ENCODE measurements at places on chromosomes 1 and 21.

DNA sequence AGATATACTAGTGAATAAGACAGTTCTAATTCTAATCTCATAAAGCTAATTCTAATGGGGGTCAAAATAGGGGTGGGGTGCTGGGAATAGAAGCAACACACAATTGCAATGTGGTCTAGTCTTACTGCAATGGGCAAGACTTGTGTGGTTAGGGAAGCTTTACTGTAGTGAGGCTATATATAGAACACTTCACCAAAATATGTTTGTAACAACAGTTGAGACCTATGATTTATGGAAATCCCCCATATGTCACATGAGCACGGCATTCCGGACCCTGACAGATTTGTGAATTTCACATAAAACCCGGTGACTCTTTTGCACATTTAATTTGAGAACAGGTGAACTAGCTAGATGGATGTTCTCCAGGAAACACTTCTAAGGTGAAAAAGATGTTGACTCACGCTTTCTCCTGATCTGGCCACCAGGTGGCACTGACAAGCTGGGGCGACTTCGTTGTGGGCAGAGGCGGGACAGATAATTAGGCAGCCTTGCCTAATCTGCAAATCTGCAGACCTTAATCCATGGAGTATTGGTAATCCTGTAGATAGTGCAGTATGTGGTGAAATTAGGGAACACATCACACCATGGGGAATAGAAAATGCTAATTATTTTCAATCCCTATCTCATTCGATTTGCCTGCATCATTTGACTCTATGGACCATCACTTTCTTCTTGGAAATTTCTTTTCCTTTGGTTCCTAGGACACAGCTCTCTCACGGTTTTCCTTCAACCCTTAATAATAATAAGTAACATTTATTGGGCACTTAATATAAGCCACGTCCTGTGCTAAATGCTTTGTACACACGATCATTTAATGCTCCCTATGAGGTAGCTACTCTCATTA lies 37.7 kb downstream of the KIAA0040 start:
- DNase-seq, result peak; percentile 52

DNA sequence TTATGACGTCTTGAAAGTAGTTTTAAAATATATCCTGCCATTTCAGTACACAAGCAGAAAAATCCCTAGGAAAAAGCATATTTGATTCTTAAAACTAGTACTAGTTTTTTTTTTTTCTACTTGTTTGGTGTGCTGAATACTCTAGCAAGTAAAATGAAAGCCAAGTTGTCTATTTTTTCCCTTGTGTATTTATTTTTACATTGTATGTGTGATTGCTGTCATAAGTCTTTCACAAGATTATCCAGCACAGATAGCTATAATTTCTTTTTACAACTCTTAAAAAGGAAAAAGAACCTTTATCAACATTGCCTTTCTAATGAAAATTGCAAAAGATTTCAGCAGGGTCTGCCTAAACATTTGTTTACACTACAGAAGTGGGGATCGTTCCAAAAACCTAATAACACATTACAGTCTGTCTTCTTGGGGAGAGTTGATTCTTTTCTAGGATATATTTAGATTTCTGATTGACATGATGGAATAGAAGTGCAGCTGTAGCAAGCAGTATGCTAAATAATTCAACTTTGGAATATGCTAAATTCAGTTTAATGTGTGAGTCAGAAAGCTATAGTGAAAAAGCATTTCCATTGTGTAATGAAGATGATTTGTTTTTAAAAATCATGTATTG lies 2.5 kb downstream of the DR1 start:
- no peak for DNase-seq

DNA sequence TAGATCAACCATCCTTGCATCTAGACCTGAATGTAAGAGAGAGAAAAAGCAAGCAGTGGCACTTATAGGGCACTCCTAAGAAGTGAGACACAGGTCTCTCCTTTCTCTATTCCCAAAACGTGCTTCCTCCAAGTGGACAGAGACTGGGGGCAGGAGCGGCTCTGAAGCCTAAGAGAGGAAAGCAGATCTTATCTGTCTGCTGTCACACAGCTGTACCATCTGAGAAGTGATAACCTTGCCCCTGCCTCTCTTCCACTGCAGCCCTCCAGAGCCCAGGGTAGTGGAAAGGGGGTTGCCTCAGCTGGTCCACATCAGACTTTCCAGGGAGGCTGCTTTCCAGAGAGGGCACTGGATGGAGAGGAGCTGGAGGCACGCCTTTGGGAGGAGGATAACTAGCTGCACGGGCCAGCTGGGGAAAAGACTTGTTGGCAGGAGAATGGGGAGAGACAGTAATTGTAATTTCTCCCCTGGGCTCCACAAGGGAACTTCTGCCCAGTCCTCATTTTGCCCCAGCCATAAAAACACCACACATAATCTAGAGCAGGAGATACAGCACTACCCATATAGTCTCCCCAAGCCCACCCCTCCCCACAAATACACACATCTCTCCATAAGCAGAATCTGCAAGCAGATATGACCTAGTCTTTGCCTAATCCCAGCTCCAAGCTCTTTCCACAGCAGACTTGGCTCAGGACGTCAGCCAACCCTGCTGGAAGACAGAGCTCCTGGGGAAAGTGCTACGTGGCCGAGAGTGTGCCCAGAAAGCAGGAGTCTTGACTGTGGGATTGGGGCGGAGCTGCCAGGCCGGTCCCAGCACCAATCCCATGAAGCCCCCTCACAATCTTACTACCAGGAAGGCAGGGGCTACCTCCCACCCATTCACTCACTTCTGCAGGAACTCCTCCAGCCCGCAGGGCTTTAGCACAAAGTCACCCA lies 31.2 kb downstream of the PIK3C2B start:
- DNase-seq, result no peak

DNA sequence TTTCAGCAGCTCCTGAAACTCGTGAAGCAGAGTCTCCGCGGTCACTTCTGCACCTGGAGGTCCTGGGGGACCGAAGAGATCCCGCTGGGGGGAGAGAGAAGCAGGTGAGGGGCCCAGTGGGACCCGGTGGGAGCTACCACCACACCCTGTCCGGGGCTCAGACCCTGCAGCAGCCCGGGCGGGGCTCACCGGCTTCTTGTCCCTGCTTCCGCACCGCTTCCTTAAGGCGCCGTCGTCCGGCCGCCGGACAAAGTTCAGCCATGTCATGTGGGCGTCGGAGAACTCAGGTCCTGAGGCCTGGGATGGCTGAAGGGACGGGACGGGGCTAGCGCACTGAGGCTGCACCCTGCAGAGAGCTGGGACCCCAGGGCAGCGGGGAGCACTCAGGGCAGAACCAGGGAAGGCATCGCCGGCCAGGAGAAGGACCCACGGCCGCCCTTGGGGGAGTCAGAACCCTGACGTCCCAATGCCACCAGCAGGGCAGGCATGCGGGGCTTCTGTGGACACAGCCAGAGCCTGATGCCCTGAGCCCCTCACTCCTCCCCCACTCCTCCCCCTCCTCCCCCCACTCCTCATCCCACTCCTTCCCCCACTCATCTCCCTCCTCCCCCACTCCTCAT lies 2.2 kb downstream of the C1QTNF12 start:
- DNase-seq, result no peak

DNA sequence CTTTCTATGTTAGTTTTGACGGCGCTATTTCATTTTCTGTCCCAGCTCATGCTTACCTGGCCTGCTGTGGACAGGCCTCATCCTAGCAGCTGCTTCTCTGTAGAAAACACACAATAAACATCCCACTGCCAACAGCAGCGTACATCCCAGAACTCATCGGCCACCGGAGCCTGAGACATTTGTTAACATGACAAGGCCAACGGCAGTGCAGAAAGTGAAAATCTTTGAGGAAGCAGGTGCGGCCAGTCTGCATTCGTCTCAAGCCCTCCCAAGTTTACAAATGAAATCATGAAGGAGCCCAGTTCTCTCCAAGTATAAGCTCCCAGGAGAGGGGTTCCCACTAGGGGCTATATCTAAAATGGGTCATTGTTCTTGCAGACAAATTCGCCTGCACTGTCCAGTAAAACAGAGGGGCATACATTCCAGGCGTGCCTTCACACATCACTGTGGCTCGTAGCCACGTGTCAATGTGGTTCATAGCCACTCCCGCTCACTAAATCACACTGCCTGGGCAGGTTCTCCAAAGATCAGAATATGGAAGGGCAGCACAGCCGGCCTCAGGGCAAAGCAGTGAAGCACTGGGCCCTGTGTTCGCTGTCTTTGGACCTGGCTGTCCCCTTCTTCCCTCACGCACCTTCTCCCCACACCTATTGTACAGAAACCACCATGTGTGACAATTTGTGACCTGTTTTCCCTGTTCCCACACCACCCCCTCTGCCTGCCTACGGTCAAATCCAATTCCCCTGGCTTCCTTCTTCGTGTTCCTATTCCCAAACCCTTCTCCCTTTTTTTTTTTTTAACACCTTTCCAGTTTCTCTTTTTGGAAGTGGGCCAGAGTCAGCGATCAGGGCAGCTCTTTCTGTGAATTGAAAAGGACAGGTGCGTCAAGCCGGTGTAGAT lies 27.0 kb upstream of the ABCG1 start:
- DNase-seq, result no peak

GRCh38 chr1:16371725-16372124 lies 4.7 kb downstream of the SZRD1 start:
- DNase-seq, result no peak

DNA sequence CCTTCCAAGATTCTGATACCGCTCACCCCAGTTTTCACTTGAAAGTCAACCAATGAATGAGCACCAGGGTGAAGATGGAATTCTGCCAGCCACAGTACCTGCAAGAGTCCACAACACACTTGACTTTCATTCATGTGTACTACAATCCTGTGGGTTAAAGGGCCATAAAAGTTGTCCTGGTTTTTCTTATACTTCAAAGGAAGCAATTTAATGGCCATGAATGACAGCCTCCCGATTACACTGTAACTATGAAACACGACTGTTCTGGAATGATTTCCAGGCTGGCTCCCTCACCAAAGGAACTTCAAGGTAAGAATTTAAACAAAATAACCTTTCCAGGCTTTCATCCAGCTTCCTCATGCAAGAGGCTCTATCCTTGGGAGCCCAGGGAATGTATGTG lies 502.8 kb downstream of the SMYD3 start:
- DNase-seq, result no peak

- DNase-seq, result no peak
These were observed 9.3 kb upstream of the DCAF6 start for GRCh38 chr1:167927046-167927754.

DNA sequence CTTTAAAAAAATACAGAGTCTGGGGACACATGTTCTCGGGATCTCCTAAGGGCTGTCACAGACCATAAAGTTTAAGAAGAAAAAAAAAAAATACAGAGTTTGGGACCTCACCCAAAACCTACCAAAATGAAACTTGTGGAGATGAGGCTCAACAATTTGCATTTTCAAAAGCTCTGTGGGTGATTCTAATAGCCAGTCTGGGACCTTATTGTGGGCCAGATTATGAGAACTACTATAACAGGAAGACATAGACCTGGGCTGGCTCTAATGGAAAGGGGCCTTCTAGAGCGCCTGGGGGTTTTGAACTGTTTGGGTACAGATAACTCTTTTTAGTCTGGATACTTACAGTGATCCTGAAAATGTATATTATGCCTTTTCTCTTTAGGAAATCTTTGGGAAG lies 69.1 kb downstream of the LAMC1 start:
- no peak for DNase-seq

DNA sequence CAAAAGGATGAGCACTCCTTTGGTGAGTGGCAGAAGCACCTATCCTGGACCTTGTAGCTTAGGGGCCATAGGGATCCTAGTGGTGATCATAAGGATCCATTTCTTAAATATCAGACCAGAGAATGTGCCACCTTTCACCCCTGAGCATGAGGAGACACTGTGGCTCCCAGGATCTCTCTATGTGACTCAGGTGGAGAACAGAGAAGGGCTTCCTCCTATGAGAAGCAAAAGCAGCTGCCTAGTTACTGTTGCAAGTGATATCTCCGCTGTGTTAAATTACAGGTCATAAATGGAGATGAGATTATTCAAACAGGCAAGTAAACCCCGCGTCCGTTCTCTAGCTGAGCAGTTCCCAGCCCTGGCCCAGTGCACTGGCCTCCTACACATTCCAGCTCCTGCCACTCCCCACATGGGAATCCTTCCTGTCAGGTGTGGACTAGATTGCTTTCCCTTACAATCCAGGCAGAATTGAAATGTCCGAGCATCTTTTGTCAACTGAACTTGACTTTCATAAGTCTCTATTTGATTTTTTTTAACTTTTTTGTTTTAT lies 26.3 kb downstream of the CLEC20A start:
- DNase-seq, result no peak

DNA sequence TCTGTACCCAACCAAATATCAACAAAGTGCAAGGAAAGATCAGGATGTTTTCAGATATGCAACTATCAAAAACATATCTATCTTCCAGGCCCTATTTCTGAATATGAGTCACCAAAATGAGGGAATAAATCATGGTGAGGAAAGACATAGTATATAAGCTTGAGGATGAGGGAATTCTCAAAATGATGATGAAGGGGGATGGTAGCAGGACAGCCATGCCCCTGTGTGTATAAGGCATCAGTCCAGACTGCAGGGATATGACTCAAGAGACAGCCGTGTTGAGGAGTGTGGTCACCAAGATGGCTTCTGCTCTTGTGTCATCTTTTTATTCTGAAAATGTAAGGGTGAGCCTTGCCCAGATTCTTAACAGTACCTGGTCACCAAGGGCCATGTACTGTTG lies 4.4 kb upstream of the WDR64 start:
- DNase-seq, result no peak

- DNase-seq, result no peak
These were observed 223.9 kb downstream of the DUSP10 start for GRCh38 chr1:221517961-221518360.

DNA sequence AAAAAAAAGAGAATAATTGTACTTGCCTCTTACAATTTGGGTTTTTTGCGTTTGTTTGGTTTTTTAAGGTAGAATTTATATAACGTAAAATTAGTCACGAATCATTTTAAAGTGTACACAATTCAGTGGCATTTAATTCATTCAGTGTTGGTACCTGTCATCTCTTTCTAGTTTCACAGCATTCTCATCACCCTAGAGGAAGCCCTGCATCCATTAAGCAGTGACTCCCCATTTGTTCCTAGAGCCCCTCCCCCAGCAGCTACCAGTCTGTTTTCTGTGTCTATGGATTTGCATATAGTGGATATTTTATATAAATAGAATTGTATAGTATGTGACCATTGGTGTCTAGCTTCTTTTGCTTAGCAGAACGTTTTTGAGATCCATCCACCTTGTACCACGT lies 233.2 kb upstream of the FMN2 start:
- DNase-seq, result no peak

DNA sequence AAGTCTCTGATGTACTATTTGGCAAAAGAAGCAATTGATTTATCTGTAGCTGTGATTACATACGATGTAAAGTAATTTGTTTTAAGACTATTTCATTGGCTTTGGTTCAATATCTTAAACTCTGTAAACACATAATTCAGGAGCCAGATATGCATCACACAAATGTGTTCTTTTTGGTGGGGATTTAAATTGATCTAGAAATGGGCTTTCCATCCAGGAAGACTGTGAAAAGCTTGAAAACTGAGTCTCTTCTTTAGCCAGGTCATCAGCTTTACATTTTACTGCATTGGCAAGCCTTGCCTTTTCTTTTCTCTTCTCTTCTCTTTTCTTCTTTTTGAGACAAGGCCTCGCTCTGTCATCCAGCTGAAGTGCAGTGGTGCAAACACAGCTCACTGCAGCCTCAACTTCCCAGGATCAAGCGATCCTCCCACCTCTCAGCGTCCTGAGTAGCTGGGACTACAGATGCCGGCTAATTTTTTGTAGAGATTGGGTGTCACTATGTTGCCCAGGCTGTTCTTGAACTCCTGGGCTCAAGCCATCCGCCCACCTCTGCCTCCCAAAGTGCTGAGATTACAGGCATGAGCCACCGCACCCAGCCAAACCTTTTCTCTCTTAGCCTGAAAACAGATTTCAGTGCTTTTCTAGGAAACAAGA lies 1.4 kb downstream of the RCAN3 start:
- no peak for DNase-seq

Data from stimulated activated CD8-positive, alpha-beta memory T cell treated with anti-CD3 and anti-CD28 coated beads, Interleukin-15, amount 100 ng/mL, for 4 hours (primary cell).